Posterior vena cava (tissue), 2 donors: ENCODE measurements at places on chromosomes 3 and 15. TPM values are rescaled to one million over a fixed set of nuclear protein-coding genes. Genes with fewer than 3 reads are reported as not detected.

DNA sequence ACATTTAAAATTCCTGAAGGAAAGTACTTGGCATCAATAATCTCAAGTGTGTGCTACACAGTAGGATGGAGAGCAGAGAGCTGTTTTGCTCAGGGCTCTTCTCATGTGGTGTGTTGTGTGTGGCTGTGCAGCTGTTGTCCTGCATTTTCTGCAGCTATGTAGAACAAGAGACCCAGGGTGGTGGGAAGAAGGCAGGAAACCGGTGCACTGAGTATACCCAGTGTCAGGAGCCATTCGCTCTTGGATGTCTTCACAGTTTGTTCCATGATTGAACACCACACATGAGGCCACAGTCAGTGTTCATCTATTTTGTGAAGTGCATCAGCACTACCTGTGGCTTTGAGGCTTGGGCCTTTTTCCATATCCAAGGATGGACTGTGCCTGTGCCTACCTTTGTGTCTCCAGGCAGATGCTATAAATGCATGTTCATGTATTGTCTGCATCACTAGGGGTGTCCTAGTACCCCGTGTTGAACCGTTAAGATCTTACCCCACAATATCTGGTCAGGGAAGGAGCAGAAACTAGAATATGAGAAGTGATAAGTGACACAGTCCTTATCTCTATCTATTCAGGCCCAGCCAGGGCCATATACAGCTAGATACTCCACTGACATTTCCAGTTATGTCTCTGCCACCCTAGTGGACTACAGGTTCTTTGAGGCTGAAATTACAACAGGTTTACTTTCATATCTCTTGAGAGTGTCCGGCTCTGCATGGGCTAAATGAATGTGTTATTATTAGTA lies 194.3 kb downstream of the NR2F2 start:
- no peak for DNase-seq

Gene IL16
- total RNA-seq = 21.8 TPM

- DNase-seq = no peak
Observed at GRCh38 chr3:44280631-44281030, 38.9 kb downstream of the TOPAZ1 start.

Gene NEK11
- total RNA-seq = 5.7 TPM

GRCh38 chr3:101999177-101999779 lies 150.0 kb downstream of the NFKBIZ start:
- DNase-seq = no peak

- no peak for DNase-seq
Observed at GRCh38 chr3:8561370-8561769, 59.7 kb downstream of the LMCD1 start.

- no peak for DNase-seq
Observed at GRCh38 chr3:64082961-64083541, 59.8 kb upstream of the PSMD6 start.

GRCh38 chr3:185290266-185290665 lies 36.4 kb upstream of the EHHADH start:
- DNase-seq = no peak

DNA sequence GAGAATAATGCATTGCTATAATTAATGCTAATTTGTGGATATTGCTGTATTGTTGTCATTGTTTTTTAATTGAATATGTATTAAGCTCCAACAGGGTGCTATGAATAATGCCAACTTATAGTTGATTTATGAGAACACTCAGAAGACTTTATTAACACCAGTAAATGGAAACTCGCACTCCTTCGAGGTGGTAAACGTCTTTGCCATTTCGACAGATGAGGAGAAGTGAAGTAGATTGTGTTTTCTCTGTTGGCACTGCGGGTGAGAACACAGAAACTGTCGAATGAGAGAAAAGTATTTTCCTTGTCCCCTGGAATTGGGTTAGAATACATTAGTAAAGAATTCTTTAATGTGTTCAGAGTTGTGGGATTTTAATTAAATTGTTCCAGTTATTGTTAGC lies 354.5 kb downstream of the LPP start:
- no peak for DNase-seq

- DNase-seq = no peak
Observed at GRCh38 chr3:25080461-25080860, 347.6 kb upstream of the RARB start.

Gene TRIM59
- total RNA-seq = 2.4 TPM

DNA sequence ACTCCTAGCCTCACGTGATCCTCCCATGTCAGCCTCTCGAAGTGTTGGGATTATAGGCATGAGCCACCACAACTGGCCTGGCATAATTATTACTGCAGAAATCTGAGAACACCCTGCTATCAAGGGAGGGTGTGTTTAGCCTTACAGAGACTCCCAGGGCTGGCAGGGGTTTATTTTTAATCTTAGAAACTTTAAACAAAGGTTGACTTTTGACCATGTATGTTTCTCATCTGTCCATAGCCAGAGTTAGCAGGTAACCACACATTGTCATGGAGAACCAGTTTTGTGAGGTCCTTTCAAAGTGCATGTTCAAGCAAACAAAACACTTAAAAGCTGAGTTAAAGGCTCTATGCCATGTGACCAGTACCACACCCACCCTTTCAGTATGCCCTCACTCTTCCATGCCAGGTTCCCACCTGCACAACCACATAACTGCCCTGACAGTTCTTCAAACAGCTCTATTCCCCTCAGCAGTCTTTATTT lies 11.1 kb downstream of the SIAH2 start:
- DNase-seq = no peak

DNA sequence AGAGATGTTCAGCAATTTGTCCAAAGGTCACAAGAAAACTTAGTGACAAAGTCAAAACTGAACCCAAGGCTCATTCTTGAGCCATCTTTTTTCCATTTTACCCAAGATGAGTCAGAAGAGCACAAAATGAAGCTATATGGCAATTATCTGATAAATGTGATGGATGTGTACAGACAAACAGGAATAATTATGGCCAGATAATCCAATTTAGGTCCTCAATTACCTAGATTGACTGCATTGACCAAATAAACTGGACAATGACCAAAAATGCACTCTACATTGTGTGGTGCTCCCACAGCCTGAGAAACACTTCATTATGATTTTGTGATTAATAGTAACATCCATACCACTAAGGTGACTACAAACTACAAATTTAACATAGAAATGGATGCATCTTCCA lies 1105.8 kb downstream of the IGSF11 start:
- DNase-seq = no peak

Gene GOLGA8N
- 19.4 TPM for total RNA-seq

GRCh38 chr15:60405399-60405798 lies 7.6 kb upstream of the ANXA2 start:
- DNase-seq = no peak

- no peak for DNase-seq
Observed at GRCh38 chr3:183188895-183189462, 26.4 kb upstream of the LAMP3 start.

Gene MYO5C
- total RNA-seq = 11.1 TPM

- no peak for DNase-seq
Observed at GRCh38 chr15:95850837-95851236, 479.7 kb upstream of the NR2F2 start.

DNA sequence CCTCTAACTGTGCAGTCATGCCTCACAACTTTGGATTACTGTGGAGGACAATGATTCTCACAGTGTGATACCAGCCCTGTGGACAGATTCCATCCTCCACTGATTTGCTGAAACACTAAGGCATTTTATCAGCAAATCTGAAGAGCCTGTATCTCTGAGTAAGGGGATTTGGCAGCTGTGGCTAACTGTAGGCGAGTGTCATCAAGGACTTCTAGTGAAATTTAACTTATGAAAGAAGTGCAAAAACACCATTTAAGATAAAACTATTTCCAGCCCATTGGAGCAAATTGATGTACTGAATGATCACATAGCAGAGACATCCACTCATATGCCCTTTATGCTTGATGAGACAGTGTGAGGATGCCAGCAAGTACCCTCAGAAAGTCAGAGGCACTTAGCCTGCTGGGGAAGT lies 13.9 kb upstream of the TMPRSS7 start:
- no peak for DNase-seq

Gene PCYT1A
- total RNA-seq = 62.9 TPM

DNA sequence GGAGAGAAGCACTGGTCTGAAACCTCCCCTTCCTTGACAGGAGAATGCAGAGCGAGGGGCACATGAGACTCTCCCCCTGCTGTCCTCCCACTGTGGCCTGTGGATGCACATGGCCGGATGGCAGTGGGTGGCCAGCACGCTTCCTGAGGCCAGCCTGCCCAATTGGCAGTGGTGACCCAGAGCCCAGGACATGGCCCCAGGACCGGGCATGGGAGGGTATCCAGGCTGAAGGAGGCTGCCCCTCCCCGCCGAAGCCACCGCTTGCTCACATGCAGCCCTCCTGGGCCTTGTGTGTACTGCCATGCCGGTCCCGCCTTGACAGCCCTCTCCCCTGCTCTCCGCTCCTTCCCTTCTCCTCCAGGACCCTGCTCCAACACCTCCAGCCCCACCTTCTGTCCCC lies 100.9 kb downstream of the MEGF11 start:
- no peak for DNase-seq

GRCh38 chr3:73633916-73634344 lies 9.2 kb upstream of the PDZRN3 start:
- no peak for DNase-seq

Gene FRMD5
- total RNA-seq = 0.37 TPM

DNA sequence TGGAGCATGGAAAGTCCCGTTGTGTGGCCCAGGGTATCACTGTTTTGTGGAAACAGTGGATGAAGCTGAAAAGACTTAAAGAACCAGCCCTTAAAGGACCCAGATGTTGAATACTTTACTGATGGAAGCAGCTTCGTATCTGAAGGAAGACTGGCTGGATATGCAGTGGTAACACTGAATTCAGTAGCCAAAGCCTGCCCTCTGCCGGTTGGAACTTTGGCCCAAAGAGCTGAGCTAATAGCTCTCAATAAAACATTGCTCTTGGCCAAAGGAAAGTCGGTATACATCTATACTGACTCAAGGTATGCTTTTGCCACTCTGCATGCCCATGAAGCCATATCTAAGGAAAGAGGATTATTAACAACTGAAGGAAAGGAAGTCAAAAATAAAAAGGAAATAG lies 885.4 kb downstream of the PDCD6IP start:
- peak; percentile 84 for DNase-seq

DNA sequence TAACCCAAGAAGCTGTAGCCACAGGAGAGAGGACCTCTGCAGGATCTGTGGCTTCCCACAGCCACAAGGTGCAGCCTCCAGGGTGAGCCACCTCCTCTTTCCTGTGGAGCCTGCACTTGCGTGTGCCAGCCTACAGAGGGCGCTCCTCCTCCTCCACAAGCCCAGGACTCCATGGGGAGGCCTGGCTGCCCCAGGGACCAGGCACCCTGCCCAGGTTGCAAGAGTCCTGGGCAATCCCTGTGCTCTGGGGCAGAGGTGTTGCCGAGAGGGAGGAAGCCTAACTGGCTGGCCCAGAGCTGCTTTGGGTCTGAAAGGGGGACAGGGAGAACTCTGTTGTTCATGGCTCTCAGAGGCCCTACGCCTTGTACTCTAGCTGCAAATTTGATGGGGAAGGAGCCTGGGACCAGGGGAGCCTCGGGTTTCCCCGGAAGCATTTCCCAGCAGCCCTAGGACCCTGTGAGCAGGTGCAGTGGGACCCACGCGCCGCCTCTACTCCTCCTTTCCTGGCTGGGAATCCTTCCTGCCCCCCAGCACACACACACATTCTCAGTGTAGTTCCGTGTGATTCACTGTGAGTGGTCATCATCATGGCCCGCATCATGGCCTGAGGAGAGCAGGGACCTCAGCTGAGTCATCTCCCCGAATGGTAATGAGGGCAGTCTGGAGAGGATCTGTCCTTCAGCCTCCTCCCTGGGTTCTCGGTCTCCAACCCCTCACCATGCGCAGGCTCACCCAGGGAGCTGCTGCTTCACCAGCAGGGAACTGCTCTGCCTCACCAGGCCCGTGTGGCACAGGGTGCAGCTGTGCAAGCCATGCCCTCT lies 24.3 kb downstream of the TBC1D21 start:
- DNase-seq = no peak

Gene HTR3E
- total RNA-seq = not detected

DNA sequence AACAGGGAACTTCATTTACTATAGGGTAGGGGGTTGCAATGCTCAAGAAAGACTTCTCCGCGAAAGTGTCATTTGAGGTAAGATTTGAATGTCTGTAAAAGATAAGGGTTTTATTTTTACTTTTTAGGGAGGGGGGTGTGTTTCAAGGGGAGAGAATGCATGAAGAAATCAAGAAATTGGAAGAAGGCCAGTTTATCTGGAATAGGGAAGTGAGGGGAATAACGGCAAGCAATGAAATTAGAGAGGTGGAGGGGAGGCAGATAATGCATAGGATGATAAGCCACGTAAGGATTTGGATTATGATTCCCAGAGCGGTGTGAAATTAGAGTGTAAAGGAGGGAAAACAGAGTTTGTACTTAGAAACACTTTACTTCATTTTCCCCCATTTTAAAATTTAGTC lies 63.0 kb upstream of the MB21D2 start:
- DNase-seq = no peak

- peak; percentile 85 for DNase-seq
Observed at GRCh38 chr15:62472616-62473299, 307.7 kb upstream of the C2CD4B start.

DNA sequence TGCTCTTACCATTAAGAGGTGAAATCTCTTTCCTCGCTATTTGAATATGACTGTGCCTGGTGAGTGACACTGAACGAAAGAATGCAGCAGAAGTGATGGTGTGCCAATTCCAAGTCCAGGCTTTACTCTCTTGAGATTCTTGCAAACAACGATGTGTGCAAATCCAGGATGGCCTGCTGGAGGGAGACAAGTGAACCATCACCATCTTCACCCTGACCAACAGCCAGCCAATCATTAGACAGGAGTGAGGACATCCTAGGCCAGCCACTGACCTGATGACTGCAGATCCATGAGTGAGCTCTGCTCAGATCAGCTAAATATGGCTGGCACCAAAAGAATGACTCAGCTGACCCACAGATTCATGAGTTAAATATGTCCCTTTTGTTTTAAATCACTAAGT lies 878.0 kb downstream of the PDCD6IP start:
- no peak for DNase-seq

- no peak for DNase-seq
Observed at GRCh38 chr3:23106666-23107065, 96.5 kb upstream of the UBE2E2 start.

Gene SLC24A5
- not detected for total RNA-seq

Gene KIF15
- 0.65 TPM for total RNA-seq
